ENCODE measurements at places on chromosomes 7 and 10. TPM values are rescaled to one million over a fixed set of nuclear protein-coding genes. Genes with fewer than 3 reads are reported as not detected.

C10orf67 gene
- total RNA-seq: 0.11 TPM

LGI1 gene
- not detected for total RNA-seq

HOXA5 gene
- not detected for total RNA-seq

C7orf57 gene
- total RNA-seq: not detected

JAKMIP3 gene
- 0.56 TPM for total RNA-seq

GRM8 gene
- total RNA-seq: 0.18 TPM

TMEM176A gene
- 18.2 TPM for total RNA-seq

GJD4 gene
- 0.24 TPM for total RNA-seq

TLX1 gene
- 2.9 TPM for total RNA-seq

GFRA1 gene
- 5.1 TPM for total RNA-seq

SAP25 gene
- 1.5 TPM for total RNA-seq

TSPAN33 gene
- total RNA-seq: 13.4 TPM

C10orf62 gene
- 0.25 TPM for total RNA-seq

TNKS2 gene
- total RNA-seq: 52.9 TPM

MRM2 gene
- total RNA-seq: 24.2 TPM

ZNF503 gene
- total RNA-seq: 110 TPM

RAB11FIP2 gene
- 8.2 TPM for total RNA-seq

VSTM4 gene
- total RNA-seq: 2.3 TPM

NEURL1 gene
- 2.7 TPM for total RNA-seq

KDM7A gene
- total RNA-seq: 7.5 TPM

All from cardiac muscle cell (in vitro differentiated cells and primary cell).